ENCODE measurements at places on chromosomes 16 and 17.

GRCh38 chr17:28698253-28698941, 13.3 kb downstream of the PROCA1 start:
- DNase-seq: no peak

GRCh38 chr17:17419631-17420030, 57.2 kb upstream of the MED9 start:
- no peak for DNase-seq

DNA sequence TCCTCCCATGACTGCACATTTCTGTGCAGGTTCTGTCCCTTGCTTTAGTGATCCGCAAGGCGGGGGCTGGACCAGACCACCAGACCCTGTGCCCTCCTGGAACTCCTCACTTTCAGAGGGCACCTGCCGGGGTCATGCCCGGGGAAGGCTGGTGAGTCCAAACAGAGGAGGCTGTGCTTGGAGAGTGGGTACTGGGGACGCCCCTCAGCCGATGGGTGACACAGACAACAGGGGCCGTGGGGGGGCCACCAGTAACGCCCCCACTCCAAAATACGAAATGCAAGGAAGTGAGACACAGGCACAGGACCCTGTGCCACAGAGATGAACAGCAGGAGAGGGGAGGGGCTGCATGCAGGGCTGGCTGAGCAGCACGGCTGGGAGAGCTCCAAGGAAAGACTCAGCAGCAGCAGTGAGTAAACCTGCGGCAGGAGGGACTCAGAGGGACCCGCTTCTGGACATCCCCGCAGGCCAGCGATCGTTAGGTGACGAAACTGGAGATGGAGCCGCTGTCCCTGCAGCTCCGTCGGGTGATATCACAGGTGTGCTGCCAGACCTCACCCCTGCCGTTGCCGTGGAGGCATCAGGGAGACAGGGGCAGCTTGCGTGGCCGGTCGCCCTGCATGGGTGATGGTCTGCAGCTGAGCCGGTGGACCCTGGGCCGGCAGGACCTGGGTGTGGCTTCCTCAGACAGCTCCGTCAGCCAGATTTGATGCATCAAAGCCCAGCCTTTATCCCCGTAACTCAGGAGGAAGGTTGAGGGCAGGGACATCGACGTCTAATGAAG, 71.2 kb upstream of the GNG13 start:
- no peak for DNase-seq

GRCh38 chr17:38727736-38728135, 2.4 kb upstream of the CISD3 start:
- DNase-seq: no peak

DNA sequence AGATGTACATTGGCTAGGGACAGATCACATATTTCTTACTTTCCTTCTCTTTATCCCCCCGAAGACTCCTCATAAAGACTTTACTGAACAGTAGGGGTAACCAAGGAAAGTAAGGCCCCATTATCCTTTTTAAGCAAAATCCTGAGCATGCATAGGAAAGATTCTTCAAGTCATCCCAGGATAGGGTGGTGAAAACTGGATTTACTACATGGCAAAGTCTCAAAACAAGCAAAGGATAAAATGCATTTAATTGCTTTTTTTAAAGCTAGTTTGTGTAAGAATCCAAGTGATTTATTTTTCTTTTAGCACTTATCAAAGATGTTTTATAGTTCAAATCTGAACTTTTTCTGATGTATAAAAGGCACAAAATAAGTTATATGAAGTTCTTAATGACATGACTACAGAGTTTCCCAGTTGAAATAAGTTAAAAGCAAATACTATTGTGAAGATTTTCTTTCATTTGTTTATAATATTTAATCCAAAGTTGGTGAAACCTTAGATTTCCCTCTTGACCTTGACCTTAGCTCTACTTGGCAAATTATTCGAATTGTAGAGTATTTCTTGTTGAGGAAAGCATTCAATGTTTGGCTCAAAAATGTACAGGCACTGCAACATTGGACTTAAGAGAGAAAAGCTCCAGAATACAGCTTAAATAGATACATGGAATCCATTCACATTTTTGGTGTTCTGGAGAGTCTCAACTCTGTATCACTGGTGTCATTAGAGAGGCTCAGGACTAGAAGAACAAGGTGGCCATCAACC, 104.3 kb downstream of the ABCA8 start:
- peak; percentile 3 for DNase-seq

- no peak for DNase-seq
Observed at GRCh38 chr17:16935786-16936185, 36.1 kb downstream of the TNFRSF13B start.

- no peak for DNase-seq
Observed at GRCh38 chr17:33154869-33155455, 138.1 kb downstream of the ASIC2 start.

DNA sequence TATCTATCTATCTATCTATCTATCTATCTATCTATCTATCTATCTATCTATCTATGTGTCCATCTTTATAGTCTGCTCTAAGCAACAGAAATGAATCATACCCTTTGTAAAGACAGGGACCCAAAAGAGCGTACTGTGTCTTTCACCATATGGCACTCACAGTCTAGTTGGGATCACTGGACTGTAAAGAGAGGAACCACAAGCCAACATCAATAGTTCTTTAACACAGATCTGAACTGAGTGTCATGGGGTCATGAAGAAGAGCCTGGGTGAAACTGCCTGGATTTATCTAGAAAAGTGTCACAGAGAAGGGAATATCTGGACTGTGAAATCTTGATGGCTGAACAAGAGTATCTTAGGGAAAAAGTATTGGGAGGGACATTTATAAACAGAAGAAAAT, 619.1 kb upstream of the SOX9 start:
- no peak for DNase-seq

DNA sequence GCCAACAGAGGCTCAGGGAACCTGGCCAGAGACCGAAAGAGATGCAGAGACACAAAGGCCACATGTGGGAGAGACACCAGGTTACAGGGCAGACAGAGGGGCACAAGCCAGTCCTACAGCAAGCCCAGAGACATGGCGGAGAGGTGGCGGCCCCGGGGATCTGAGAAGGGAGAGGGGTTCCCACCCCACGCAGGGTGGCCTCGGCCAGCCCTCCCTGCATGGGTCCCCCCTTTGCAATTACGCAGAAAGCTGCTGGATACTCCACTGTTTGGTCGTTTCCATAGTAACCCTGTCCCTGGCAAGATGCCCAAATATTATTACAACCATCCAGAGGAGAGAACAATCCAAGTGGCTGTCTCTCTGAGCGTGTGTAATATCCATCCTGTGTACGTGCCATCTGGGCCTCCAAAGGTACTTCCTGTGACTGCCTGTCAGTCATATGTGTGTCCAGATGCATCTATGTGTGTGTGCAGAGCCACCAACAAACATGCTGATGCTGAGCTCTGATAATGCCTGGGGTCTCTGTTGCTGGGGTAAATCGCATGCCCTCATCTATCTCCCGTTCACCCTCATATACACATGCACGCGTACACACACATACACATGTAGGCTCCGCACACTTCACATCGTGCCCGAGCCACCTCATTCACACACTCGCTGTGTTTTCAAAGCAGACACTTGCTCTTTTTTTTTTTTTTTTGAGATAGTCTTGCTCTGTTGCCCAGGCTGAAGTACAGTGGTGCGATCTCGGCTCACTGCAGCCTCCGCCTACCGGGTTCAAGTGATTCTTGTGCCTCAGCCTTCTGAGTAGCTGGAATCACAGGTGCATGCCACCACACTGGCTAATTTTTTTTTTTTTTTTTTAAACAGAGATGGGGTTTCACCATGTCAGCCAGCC, 5.5 kb downstream of the PCGF2 start:
- DNase-seq: peak; percentile 89
